ENCODE measurements at places on chromosomes 4 and X.

DNA sequence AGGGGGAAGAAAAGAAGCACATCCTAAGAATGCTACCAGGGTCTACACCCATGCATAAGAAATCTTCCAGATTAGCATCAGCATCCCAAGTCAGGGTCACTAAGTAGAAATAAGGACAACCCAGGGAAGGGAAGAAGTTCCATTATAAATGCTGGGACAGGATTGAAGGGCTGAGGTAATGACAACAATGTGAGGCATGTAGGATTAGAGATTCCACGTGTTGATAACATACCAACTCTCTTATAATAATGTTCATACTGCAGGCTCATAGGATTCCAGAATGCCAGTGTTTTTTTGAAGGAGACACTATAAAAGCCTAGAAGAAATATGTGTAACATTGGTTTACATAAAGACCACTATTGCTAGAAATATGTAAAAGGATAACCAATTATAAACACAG lies 201.2 kb downstream of the MID1IP1 start:
- no peak for DNase-seq

- DNase-seq: no peak
Measured at GRCh38 chr4:88054229-88054628, 46.8 kb downstream of the PKD2 start.

- DNase-seq: no peak
Measured at GRCh38 chr4:124937993-124938392, 225.5 kb upstream of the ANKRD50 start.

DNA sequence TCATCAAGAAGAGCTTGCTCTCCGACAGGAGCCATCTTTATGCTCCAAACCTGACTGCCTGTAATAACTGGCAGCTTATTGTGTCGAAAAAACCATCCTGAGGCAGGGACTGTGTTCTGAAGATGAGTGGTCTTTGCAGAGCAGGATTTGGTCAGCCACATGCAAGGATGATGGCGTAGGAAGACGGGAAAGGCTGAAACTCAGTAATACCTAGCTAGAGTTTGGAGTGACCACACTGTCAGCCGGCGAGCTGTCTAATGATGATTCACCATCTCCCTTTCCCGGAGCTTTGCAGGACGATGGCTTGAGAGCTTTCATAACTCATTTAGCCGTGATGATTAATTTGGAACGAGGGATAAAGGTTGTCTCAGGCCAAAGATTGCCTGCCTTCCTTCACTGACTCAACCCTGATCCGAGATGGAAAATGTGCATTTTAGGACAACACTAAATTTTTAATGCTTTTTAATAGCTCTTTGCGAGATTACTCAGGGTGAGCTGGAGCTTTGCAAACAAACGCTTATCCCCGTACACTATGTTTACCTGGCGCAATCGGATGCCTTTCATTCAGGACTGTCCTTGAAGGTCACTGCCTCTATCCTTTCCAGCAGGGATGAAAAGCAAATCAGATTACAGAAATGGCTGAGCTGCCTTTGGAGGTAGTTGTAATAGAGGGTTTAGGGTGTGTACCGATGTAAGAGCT lies 288.5 kb downstream of the ASMT start:
- DNase-seq: no peak

GRCh38 chr4:156751486-156751885 lies 220.1 kb downstream of the PDGFC start:
- no peak for DNase-seq
